Lower leg skin (tissue), 4 donors: ENCODE measurements at places on chromosomes 2 and 18. TPM values are rescaled to one million over a fixed set of nuclear protein-coding genes. Genes with fewer than 3 reads are reported as not detected.

CD207 gene
- total RNA-seq = 52.0 TPM

DNA sequence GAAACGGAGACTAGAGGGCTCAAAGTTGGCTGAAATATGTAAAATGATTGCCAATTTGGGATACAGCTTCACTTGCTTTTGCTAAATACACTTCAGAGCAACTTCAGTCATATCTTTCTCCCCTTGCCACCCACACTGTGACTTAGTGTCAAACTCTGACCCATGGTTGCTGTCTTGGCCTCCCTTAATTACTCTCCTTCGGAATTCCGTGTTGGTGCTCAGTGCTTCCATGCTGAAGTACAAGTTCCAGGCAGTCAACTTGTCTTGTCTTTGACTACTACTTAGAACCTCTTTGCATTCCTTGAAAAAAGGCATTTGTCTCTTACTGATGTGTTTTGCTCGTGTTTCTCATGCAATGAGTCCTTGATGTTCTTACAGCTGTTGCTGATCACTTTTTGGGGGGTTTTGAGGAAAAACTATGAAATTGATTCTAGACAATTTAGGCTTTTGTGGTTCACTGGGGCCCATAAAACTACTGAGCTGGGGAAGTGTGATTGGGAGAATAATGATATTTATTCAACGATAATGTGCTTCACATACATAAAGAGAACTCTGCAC lies 146.0 kb downstream of the UBE2E3 start:
- no peak for DNase-seq

DNA sequence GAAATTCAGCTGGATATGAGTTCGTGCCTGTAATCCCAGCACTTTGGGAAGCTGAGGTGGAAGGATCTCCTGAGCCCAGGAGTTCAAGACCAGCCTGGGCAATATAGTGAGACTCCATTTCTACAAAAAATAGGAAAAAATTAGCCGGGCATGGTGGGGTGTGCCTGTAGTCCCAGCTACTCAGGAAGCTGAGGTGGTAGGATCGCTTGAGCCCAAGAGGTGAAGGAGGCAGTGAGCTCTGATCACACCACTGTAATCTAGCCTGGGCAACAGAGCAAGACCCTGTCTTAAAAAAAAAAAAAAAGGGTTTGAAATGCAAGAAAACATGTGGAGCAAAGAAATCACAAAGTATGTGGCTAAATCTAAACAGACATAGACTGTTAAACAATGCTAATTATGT lies 9.8 kb downstream of the CGREF1 start:
- DNase-seq = no peak

ILKAP gene
- 27.2 TPM for total RNA-seq

- DNase-seq = no peak
These were observed 71.5 kb downstream of the THADA start for GRCh38 chr2:43524177-43524965.

GRCh38 chr2:111634050-111634794 lies 249.8 kb downstream of the ANAPC1 start:
- DNase-seq = no peak

GRCh38 chr18:59263661-59264060 lies 9.6 kb downstream of the RAX start:
- DNase-seq = no peak

NCKAP5 gene
- 2.0 TPM for total RNA-seq

DNA sequence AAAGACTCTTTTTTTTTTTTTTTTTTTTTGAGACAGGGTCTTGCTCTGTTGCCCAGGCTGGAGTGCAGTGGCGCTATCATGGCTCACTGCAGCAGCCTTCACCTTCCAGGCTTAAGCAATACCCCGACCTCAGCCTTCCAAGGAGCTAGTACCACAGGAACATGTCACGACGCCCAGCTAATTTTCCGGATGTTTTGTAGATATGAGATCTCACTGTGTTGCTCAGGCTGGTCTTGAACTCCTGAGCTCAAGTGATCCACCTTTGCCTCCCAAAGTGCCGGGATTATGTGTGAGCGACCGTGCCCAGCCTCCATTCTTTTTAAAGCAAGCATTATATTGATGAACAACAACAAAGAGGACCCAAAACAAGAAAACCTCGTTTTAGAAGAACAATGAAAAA lies 307.1 kb upstream of the ID2 start:
- peak; percentile 52 for DNase-seq
